Stimulated activated CD4-positive, alpha-beta T cell treated with anti-CD3 and anti-CD28 coated beads, Interleukin-1b, Interleukin-23, amount 100 ng/mL, for 1 hour (primary cell): ENCODE measurements at places on chromosomes 1 and 21.

DNA sequence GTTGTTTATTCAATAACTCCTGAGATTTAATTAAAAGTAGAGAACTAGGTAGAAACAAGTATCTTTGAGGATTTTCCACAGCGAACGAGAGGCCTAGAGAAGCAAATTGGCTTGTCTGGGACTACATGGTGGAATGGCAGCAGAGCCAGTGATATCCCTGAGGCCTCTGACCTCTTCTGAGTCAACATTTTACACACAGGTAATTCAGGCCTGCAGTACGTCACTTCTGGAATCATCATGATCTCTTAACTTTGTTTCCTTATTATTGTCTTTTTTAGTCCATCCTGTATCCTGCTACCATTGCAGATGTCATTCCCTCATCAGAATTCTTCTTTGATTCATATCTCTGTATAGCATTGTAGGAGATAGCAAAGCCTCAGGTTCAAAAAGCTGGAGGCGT, 9.9 kb downstream of the SPRTN start:
- no peak for DNase-seq

DNA sequence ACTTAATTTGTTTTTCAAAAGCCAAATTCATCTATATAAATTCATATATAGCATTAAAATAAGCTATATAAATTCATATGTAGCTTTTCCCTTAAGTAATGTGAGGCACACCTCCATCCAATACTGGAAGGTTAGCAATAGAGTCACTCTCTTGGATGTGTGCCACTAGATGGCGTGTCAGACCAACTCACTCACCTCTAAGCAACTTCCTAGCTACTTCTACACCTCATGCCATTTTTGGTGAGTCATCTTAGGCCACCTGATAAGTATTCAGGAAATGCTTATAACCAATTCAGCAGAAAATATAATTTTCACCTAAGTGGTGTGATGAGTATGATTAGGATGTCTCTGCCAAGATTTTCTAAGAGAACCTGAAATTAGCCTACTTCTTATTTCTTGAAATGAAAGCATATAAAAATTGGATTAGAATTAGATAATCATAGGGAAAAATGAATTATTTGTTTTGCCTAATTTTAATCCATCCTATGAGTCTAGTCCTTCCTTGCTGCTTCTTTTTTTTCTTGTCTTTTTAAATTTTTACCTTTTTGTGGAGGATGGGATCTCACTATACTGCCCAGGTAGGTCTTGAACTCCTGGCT, 34.4 kb upstream of the TADA1 start:
- DNase-seq: peak; percentile 50

DNA sequence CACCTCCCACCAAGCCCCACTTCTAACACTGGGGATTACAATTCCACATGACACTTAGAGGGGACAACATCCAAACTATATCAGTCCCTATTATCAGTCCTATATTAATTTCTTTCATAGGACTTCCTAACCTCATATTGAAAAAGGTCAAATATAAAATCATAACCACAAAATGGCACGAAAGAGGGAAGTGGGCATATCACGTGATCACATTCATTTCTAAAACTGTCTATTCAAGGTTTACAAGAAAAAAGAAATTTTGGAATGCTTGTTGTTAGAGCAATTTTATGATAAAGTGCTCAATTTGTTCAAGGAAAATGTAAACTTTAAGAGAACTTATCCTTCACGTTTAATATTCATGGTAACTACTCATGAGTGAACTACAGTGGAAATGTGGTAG, 13.2 kb upstream of the CDC7 start:
- DNase-seq: no peak

- no peak for DNase-seq
These were observed 60.3 kb downstream of the TRAF5 start for GRCh38 chr1:211386921-211387320.

- DNase-seq: peak; percentile 53
These were observed 13.7 kb downstream of the TLR5 start for GRCh38 chr1:223129229-223129901.

GRCh38 chr21:38326899-38327298, 70.1 kb downstream of the KCNJ15 start:
- DNase-seq: no peak

- DNase-seq: no peak
These were observed 321.4 kb downstream of the AJAP1 start for GRCh38 chr1:4975856-4976255.

GRCh38 chr1:243740255-243740999, 109.6 kb downstream of the AKT3 start:
- no peak for DNase-seq

DNA sequence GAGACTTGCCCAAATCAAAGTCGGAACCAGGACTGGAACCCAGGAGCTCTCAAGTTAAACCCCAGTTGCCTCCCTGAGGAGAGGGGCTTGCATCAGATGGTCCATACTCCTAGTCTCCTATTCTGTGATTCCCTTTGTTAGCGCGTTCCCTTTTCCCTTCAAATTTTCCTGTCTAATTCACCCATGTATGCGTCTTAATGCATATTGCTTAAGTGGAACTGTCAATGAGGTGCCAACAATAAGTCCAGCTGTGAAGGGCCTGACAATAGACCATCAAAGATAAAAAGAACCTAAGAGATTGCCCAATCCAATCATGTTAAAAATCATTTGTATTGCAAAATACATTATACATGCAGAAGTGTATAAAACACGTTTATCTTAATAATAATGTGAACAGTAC, 634 bp upstream of the SPATA6 start:
- DNase-seq: no peak

GRCh38 chr1:184443201-184443600, 56.4 kb downstream of the C1orf21 start:
- DNase-seq: no peak

GRCh38 chr1:112735752-112736151, 20.6 kb upstream of the PPM1J start:
- DNase-seq: no peak

- DNase-seq: no peak
These were observed 5.8 kb upstream of the CCDC27 start for GRCh38 chr1:3746389-3746829.

DNA sequence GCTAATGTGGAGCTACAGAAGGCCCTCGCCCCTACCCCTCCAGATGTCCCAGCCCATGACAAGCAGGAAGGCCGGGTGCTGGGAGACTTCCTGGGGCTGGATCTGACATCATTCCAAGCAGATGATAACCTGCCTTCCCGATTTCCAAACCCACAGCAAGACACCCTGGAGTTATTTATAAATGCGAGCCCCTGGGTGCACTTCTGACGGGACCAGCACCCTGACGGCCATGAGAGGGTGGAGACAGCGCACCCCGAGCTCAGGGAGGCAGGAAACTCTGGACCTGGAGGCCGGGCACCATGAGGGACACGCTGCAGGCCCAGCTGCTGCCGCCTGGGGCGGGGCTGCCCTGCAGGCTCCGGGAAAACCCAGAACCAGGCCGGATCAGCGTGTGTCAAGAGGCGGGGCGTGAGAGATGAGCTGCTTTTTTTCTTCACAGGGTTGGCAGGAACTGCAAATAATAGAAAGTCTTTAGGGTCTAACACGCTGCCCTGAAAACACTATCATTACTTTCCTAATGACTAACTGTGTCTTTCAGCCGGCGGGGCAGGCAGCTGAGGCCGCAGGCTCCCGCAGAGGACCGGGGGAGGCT, 2.5 kb upstream of the PCBP3 start:
- no peak for DNase-seq

DNA sequence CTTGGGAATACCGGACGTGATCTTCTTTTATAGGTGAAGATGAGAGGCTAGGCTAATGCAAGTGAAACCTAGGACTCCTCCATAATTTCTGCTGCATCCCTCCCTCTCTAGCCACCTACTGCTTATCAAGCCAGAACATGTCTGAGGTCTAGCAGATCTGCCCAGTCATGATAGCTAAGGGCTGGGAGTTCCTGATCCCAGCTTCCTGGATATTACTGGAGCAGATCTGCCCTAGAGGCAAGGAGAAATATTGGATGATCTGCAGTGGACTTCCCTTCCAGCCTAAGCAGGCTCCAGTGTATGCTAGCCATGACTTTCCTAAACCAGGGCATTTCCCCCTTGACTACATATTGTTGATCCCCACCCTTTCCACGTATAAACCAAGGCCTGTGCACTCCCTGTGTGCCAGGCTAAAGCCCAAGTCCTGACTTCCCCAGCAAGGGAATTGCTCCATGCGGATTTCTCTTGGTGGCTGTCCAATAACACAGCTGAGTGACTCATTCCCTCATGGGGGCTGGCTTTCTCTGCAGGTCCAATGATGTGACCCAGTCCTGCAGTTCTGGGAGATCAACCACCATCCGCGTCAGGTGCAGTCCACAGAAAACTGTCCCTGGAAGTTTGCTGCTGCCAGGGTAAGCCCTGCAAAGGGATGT, 15.5 kb upstream of the SARS1 start:
- no peak for DNase-seq

DNA sequence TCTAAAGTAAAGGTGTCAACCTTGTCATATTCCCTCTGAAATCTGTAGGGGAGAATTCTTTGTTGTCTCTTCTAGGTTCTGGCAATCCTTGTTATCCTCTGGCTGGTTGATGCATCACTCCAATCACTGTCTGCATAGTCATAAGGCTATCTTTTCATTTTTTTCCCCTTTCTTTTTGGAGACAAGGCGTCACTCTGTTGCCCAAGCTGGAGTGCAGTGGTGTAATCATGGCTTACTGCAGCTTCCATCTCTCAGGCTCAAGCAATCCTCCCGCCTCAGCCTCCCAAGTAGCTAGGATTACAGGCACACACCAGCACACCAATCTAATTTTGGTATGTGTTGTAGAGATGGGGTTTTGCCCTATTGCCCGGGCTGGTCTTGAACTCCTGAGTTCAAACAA, 12.9 kb downstream of the DPYD start:
- no peak for DNase-seq

DNA sequence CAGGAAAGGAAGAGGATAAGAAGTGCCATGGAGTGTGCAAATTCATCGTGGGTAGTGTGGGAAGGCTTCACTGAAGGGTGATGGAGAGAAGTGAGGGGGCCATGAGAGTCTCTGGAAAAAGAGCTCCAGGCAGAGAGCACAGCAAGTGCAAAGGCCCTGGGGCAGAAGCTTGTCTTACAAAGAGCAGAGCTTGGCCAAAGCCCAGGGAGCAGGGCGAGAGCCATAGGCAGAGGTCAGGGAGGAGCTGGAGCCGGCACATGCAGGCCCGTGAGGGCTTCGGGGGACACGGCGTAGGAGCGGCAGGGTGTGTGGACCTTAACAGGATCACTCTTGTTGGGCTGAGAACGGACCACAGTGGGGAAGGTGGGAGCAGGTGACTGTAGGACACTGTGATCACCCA, 83.7 kb upstream of the EDN2 start:
- no peak for DNase-seq

GRCh38 chr1:83845437-83846071, 153.4 kb downstream of the TTLL7 start:
- DNase-seq: no peak

DNA sequence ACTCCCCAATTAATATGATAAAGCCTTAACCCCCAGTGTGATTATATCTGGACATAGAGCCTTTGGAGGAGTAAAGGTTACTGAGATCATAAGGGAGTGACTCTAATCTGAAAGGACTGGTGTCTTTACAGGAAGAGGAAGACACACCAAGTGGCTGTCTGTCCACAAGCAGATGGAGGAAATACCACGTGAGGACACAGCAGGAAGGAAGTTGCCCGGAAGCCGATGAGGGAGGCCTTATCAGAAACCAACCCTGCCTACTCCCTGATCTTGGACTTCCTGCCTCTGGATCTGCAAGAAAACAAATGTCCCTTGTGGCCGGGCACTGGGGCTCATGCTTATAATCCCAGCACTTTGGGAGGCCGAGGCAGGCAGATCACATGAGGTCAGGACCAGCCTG, 110.3 kb upstream of the CHRM3 start:
- DNase-seq: no peak

DNA sequence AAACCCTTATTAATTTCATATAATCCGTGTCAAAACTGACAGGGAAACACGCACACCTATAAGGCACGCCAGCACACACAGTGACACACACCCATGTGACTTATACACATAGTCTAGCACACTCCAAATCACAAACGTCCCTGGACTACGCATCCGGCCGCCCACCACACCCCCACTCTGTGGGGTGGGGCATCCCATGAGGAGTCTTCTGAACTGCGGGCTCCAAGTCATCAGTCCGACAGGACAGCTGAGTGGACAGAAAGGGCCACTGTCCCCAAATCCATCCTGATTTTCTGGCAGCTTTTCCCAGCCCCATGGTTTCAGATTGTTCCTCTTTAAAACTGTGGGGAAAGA, 829 bp downstream of the PEA15 start:
- no peak for DNase-seq

- no peak for DNase-seq
These were observed 363.0 kb downstream of the PTBP2 start for GRCh38 chr1:97084546-97084945.

GRCh38 chr1:76627498-76627897, 239.8 kb upstream of the ST6GALNAC5 start:
- no peak for DNase-seq

- peak; percentile 78 for DNase-seq
These were observed 12.3 kb downstream of the TNFRSF1B start for GRCh38 chr1:12179111-12179519.

DNA sequence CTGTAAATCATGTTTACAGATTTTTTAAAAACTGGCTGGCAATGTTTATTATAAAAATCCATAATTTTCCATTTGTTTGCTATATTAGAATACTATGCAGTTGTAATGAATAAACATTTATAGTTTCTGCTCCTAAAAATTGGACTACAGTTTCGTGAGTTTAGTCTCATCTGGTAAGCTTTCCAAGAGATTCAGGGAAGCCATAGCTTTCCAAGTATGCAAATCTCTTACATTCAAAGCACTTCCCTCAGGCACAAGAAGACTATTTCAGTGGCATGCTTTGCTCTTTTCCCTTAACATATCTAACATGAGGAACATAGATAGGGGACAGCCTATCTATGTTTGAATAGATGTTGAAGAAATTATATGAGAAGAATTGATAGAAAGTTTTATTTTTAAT, 77.2 kb downstream of the ADGRL2 start:
- no peak for DNase-seq

DNA sequence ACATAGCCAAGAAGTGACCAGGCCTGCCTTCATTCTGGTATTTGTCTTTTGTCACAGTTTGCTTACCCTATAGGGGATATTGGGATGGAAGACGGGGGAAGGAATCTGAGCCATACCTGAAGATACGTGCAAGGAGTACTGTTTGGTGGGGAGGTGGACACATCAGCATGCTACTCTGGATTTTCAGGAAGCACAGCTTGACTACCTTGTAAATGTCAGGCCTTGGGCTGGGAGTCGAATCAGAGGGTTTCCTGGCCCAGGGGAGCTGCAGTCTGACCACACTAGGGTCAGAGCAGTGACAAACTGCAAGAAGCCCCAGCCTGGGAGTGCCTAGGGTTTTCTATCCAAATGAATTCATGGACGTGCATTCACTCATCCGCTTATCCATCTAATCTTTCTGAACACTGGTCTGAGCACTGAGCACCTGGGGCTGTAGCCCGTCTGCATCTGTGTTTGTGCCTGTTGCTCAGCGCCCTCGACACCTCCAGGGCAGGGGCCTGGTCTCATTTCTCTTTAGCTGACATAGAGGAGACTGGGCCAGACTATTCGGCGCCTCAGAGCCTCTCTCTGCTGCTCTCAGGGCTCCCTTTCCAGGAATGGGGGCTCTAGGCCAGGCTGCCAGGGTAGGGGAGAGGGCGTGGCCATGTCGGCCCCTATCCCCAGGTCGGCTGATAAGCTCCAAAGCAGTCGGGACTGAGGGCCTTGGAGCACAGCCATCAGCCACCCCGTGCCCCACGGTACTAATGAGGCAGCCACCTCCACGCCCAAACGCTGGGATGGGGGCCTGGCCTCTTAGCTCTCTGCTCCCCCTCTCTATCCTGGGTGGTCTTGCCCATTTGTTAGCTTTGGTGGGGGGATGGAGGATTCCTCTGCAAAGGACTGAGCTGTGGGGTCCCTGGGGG, 47.0 kb upstream of the SLC2A1 start:
- no peak for DNase-seq
